ENCODE measurements at places on chromosomes 5 and 9.

DNA sequence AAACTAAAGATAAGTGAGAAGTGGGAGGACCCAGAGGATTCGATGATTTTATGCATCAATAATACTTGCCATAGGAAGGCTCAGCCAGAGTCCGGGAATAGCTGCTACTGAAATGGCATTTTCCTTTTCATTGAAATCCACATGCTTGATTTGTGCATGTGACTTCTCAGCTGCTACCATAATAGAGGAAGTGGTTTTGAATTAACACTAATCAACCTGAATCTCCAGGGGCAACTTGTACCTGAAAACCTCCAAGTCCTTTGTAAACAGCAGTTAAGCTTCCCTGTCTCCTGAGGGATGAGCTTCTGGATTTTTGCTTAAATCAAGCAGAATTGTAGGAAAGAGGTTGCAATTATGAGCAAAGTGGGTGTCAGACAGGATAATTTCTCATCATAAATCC is 124.9 kb downstream of the PPP2R2B start:
- DNase-seq: no peak

- DNase-seq: no peak
Measured at GRCh38 chr9:106753155-106753671, 109.8 kb upstream of the ZNF462 start.

DNA sequence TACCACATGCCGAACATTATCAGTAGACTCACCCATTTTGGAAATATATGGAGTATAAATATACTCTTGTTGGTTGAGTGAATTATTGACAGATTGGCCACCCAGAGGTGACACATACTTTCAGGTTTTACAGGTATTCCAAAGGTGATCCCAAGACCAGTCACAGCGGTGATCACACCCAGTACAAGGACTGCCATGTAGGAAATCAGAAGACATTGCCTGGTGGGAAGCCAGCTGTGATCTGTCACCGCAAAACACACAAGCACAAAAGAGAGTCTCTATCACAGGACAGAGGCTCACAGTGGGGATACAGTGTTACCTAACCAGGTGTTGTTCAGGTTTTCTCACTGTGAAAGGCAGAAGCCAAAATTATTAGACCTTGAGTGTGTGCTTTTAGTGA is 15.8 kb downstream of the BTF3 start:
- no peak for DNase-seq

GRCh38 chr5:33817301-33817700 is 74.5 kb downstream of the ADAMTS12 start:
- no peak for DNase-seq

GRCh38 chr5:138282920-138283742 is 8.7 kb upstream of the GFRA3 start:
- DNase-seq: no peak

DNA sequence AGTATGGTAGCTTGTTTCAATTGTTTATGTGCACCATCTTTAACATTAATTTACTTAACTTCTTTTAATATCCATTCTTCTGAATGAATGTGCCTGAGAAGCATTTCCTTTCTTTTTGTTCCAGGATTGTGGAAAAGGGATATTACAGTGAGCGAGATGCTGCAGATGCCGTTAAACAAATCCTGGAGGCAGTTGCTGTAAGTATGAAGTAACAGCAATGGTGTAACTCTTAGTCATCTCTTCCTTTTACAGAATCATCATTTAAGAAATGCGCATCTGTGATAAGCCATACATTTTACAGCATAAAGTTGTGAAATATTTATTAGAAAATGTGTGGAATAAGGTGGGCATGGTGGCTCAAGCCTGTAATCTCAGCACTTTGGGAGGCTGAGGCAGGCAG is 117.7 kb downstream of the STARD4 start:
- DNase-seq: no peak

GRCh38 chr9:86098824-86099700 is at the start of gene GOLM1:
TSS of gene GOLM1 (minus strand) at chr9:86099558. CDS start at chr9:86079320, 20,238 bp downstream.
- DNase-seq: no peak

DNA sequence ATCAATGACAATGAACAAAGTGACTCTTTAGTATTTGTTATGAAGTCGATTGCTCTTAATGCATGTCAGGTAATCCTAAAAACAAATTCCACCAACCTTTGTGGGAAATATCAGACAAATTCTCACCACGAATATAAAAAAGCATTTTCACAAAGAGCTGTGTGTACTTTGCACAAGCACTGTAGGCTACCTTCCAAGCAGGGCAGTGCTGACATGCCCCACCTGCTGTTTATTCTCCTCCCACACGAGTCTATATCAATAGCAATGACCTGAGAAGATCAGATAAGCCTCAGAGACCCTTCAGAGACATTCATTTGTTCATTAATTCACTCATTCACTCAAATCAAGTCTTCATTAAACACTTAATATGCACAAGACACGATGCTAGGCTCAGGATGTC is 469.1 kb downstream of the ZSWIM6 start:
- no peak for DNase-seq

- DNase-seq: no peak
Measured at GRCh38 chr5:80656425-80656824, 1.6 kb upstream of the DHFR start.
